ENCODE measurements at places on chromosomes 4 and X. TPM values are rescaled to one million over a fixed set of nuclear protein-coding genes. Genes with fewer than 3 reads are reported as not detected.
A peak's percentile ranks its signal among the peaks of the same experiment; 100 is the strongest.

- DNase-seq = no peak
These were observed 282.2 kb upstream of the KLF3 start for GRCh38 chr4:38381788-38382187.

GRCh38 chr4:104860238-104861123, 286.2 kb upstream of the TET2 start:
- peak; percentile 70 for DNase-seq

DNA sequence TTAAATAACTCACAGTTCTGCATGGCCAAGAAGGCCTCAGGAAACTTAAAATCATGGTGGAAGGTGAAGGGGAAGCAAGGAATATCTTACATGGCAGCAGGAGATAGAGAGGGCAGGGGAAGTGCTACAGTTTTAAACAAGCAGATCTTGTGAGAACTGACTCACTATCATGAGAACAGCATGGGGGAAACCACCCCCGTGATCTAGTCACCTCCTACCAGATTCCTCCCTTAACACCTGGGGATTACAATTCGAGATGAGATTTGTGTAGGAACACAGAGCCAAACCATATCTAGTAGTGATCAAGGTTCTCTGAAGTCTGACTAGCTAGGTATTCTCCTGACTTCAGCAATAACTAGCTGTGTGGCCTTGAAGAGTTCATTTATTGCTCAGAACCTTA, 56.0 kb downstream of the BANK1 start:
- DNase-seq = no peak

- peak; percentile 53 for DNase-seq
These were observed 72.9 kb upstream of the STIM2 start for GRCh38 chr4:26787461-26788340.

DNA sequence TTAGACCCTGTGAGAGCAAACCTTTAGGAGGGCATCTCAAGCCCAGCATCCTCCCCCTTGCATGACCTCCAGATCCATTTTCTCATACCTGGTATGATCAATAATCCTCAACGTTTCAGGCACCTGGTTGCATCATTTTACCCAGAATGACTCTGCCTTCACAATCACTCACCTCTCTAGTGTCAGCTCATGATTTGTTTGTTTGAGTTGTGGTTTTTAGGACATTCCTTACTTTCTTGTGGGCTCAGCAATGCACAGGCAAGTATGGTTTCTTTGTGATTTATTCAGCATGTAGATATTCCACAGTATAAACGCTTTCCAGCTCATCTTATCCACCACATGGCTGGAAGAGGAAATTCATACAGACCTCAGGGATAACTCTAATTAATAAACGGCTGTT, 93.6 kb upstream of the CPEB2 start:
- DNase-seq = no peak

DNA sequence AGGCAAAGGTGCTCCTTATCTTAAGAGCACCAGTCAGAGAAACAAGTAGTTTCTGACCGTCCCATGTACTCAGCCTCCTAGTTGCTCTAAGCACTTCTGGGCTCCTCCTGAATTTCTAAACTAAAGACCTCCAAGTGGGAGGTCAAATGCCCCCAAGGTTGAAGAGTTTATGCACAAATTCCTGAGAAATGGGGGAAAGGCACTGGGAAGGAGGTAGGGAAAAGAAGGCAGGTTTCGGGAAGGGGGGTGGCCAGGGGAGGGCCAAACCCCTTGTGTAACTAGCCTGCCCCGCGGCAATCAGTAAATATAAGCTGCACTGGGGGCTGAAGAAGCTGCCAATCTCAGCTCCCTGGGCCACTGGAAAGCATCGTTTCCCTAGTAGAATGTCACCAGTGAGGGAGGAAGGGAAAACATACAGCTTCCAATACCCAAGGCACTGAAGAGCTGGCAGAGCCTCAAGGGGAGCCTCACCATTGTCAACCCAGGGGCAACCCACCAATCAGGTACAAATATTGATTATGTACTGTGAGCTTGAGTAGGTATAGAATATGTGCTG, 3.4 kb downstream of the FOXO4 start:
- DNase-seq = no peak

GRCh38 chr4:1535926-1536578, 129.8 kb upstream of the NKX1-1 start:
- DNase-seq = no peak

DNA sequence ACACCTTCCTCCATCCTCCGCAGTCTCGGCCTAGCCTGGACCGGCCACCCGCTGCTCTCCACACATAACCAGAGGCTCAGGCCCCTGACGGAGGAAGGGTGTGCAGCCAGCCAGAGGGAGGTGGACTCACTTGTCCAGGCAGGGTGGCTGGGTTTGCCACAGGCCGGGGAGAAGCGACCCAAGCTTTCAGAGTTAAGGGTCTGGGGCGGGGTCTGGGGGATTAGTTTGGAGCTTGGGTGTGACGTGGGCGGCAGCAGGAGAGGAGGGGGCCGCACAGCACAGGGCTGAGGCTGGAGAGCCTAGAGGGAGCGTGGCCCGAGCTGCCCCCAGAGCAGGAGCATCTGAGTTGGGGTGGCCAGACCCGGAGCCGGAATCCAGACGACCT, 22.4 kb upstream of the CPLX1 start:
- DNase-seq = no peak

- DNase-seq = no peak
These were observed 11.3 kb upstream of the SPCS3 start for GRCh38 chr4:176308441-176308840.

DNA sequence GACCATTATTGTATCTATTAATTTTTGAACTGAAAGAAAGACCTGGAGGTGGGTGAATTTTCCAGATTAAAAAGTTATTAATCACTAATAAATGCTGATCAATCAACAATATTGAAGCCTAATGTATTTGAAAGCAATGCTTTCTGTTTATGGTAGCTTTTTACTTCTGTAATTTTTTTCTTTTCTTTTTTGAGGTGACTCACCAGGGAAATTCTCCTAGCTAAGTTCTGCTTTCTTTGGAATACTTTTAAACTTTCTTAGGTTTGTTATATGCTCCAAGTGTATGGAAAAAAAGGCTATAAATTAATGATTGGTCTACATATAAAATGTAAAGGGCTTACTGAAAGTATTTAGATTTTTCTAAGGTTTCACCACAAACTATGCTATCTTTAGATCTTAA, 94.2 kb downstream of the MBNL3 start:
- no peak for DNase-seq

GRCh38 chr4:142812091-142812490, 34.0 kb downstream of the INPP4B start:
- DNase-seq = no peak

- no peak for DNase-seq
These were observed 396.3 kb upstream of the FSTL5 start for GRCh38 chr4:162560073-162560472.

- DNase-seq = no peak
These were observed 35.3 kb downstream of the LGI2 start for GRCh38 chr4:24995346-24995919.

DNA sequence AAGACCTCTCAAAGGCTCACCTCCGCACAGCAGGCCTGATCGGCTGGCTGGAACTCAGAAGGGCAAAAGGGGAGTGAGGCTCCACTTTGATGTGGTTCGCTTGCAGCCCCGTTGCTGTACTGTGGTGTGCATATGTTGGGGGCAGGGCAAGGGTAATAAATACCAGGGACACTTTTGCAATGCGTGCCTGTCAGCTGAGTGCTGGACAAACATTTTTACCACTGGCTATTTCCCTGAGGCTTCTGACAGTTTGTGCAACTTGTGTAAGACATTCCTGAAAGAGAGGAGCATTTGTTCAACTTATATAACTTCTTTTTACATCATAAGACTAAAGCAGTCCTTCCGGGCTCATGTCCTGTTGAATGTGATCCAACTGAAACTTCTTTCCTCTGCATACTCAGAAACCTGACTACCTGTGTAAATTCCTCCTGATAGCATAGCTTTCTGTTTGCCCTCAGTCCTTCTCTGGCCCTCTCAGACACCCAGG, 82.3 kb downstream of the SPRY1 start:
- no peak for DNase-seq

GRCh38 chr4:2182994-2183393, 58.9 kb downstream of the HAUS3 start:
- DNase-seq = no peak

DNA sequence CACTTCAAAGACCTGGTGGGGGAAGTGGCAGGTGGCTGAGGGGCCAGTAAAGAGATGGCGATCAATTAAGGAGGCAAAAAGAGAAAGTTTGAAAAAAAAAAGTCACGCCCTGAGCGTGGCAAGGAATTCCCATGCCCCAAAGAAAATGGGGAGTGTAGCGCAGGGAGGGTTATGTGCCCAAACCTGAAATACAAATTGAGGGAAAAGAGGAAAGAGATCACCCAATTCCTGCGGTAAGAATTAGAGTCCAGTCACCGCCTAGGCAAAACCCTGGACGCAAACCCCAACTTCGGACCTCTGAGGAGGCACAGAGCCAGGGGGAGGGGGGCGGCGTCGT, 595 bp downstream of the ENOX2 start:
- DNase-seq = no peak

Gene GNL3L
- 15.5 TPM for polyA plus RNA-seq

Gene PNMA5
- polyA plus RNA-seq = 0.35 TPM

Gene GPRIN3
- polyA plus RNA-seq = 0.22 TPM

Gene ZNF185
- 2.7 TPM for polyA plus RNA-seq
